ENCODE measurements at places on chromosomes 1 and 21.

GRCh38 chr1:78095593-78095992 is 49.8 kb downstream of the GIPC2 start:
- no peak for DNase-seq

DNA sequence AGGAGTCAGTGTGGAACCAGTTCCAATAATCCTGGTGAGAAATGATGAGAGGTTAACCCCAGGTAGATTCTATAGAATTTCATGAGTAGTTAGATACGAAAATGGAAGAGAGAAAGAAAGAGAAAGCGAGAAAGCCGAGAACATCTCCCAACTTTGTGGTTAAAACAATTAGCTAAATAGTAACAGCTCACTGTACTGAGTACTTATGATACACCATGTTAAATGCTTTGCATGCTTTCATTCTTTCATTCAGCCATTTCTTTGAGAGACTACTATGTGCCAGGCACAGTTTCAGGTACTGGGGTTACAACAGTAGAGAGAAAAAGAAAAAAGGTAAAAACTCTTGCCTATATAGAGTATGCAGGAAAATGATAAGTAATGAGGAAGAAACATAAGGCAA is 109.7 kb upstream of the SYT6 start:
- no peak for DNase-seq

DNA sequence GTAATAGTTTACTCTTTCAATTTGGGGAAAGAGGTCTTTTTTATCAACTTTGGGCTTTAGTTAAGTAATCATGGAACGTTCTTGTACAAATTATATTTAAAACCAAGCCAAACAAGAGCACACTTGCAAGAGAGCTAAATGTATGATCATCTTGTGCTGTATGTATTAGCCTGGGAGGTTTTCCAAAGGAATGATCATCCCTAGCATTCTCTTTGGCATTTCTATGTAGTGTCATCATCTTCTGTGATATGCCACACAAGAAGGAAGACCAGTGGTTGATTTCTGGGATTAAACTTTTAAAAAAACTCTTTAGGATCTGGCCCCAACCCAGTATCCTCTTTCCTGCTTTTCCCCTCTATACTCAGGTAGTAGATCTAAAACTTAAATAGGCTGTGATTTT is 38.4 kb upstream of the KCNQ4 start:
- DNase-seq = no peak

DNA sequence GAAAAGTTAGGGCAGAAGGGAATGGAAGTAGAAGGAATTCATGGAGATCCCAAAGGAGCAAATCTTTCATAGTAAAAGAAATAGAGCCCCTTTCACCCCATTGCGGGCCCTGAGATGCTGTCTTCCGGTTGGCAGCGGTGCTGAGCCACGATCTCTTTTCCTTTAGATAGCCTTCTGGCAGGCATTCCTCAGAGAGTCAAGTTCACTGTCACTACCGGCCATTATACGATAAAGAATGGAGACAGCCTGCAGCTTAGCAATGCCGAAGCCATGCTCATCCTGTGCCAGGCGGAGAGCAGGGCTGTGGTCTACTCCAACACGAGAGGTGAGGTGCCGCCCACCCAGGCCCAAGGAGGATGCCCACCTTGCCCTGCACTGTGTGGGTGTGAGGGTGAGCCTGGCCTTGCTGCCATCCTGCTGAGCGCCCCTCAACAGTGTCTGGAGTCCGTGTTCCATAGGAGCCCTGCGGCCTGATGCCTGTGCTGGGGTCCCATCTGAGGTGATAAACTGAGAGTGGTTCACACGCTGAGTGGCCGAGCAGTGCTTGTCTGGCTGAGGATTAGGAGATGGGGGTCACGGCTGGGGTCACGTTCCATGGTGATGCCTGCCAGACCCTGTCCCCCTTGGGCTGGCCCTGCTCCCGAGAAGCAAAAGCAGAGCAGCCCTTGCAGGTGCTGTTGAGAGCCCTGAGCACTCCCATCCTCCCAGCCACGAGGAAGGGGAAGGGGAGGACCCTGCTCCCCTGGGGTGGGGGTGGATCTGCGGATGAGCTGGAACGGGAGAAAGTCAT is 20.4 kb upstream of the PWP2 start:
- no peak for DNase-seq

DNA sequence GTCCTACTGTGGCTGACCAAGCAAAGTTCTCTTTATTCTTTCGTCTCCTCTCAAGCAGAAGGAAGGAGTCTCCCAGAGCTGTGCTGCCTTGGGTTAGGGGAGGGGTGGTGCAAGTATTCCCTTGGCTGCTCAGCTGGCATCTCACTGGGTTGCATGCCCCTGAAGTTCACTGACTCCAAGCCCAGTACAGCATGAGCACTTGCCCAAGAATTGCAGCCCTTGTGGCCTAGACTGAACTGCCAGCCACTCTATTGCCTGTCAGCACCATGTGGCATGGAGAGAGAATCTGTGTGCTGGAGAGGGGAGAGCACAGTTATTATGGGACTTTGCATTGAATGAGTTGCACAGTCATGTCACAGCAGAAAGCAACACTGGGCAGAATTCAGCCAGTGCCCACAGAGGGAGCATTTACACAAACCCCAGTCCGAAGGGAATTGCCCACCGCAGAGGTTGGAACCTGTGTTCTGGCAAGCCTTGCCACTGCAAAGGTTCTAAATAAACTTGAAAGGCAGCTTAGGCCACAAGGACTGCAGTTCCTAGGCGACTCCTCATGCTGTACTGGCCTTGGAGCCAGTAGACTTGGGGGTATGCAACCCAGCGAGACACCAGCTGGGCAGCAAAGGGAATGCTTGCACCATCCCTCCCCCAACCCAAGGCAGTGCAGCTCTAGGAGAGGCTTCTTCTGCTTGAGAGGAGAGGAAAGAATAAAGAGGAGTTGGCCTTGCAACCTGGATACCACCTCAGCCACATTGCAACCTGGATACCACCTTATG is 28.8 kb downstream of the DR1 start:
- no peak for DNase-seq

DNA sequence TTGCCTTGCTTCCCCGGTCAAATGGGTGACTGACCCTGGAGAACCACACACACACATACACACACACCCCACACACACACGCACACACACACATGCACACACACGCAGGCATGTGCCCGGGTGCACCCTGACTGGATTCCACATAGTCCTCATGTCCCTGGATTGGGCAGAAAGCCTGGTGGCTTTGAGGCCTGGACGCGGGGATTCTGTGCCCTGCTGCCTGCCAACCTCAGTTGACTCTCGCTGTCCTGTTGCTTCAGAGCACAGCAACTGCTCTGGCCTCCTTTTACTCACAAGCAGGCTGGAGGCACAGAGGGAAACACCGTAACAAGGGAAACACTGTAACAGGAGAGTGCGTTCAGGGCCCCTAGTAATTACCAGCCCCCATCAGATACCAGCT is 6.4 kb downstream of the RORC start:
- DNase-seq = no peak

DNA sequence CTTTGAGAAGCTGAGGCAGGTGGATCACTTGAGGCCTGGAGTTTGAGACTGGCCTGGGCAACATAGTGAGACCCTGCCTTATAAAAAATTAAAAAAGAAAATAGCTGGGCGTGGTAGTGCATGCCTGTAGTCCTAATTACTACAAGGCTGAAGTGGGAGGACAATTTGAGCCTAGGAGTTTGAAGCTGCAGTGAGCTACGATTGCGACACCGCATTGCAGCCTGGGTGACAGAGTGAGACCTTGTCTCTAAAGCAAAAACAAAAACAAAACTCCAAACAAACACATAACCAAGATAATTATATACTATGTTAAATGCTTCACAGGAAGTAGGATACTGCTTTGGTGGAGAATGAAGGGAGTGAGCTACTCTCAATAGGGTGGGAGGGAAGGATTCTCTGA is 5.4 kb upstream of the PAFAH2 start:
- no peak for DNase-seq

- DNase-seq = no peak
These were observed 236.9 kb upstream of the VAMP3 start for GRCh38 chr1:7534061-7534825.

- no peak for DNase-seq
These were observed 260.5 kb downstream of the DYRK1A start for GRCh38 chr21:37627074-37627473.

GRCh38 chr1:235045034-235045690 is 83.5 kb downstream of the TOMM20 start:
- DNase-seq = no peak

- DNase-seq = no peak
These were observed 66.8 kb downstream of the OBSCN start for GRCh38 chr1:228274452-228275178.

GRCh38 chr1:116287341-116288200 is 85.5 kb upstream of the ATP1A1 start:
- no peak for DNase-seq

DNA sequence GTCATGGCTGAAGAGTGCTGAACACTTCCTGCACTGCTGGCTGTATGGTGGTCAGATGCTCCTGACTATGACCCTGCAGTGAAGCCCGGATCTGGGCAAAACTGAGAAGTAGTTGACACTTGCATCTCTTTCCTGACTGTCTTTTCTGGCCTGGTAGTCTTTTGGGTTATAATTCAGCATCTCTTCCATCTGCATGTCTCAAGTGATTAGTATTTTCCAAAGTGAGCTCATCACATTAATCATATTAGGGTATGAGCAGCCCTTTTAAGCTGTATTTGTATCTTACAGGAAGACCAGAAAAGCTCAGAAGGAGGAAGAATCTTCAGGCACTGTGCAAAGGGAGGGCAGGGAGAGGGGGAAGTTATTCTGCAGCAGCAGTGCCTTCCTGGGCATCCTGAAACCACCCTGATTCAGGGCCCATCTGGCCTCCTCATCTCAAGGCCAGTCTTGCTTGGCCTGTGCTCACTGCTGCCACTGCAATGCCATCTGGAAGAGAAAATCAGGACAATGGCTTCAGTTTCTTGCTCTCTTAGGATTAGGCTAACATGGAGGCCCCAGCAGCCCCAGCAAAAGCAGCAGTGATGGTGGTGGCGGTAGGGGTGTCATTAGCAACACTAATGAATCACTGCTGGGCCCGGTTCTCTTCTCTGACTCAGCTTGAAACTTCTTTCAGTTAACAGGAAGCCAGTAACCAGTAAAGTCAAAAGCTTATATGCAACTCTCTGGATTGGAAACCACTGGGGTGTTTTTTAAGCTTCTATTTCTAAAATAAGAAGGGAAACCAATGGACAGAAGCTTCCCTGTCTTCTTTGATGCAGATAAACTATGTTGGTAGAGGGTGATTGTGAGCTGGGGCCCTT is 63.3 kb upstream of the WDR26 start:
- peak; percentile 50 for DNase-seq

GRCh38 chr1:20948101-20948500 is 161.0 kb upstream of the HP1BP3 start:
- no peak for DNase-seq

- DNase-seq = no peak
These were observed 7.3 kb downstream of the CRYZL1 start for GRCh38 chr21:33634254-33634653.

DNA sequence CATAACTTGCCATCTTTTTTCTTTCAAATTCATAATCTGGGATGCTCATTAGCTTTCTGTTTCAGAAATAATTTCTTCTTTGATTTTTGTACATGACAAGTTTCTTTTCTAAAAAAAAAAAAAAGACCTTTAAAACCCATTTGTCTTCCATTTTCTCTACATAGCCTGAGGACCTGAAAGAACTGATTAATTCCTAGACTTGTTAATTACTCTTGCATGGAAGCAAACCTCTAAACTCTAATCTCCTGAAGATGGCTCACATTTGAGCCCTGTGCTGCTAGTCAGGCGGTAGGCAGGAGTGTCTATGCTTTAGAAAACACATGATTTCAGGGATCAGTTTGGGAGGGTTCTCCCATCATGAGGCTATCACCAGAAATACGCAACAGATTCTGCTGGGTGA is 152.0 kb downstream of the KAZN start:
- no peak for DNase-seq

GRCh38 chr1:33842348-33842747 is 21.5 kb upstream of the HMGB4 start:
- DNase-seq = no peak

- no peak for DNase-seq
These were observed 77.3 kb upstream of the GALNT2 start for GRCh38 chr1:229989591-229990248.

GRCh38 chr1:10765304-10765703 is 31.1 kb downstream of the CASZ1 start:
- no peak for DNase-seq

DNA sequence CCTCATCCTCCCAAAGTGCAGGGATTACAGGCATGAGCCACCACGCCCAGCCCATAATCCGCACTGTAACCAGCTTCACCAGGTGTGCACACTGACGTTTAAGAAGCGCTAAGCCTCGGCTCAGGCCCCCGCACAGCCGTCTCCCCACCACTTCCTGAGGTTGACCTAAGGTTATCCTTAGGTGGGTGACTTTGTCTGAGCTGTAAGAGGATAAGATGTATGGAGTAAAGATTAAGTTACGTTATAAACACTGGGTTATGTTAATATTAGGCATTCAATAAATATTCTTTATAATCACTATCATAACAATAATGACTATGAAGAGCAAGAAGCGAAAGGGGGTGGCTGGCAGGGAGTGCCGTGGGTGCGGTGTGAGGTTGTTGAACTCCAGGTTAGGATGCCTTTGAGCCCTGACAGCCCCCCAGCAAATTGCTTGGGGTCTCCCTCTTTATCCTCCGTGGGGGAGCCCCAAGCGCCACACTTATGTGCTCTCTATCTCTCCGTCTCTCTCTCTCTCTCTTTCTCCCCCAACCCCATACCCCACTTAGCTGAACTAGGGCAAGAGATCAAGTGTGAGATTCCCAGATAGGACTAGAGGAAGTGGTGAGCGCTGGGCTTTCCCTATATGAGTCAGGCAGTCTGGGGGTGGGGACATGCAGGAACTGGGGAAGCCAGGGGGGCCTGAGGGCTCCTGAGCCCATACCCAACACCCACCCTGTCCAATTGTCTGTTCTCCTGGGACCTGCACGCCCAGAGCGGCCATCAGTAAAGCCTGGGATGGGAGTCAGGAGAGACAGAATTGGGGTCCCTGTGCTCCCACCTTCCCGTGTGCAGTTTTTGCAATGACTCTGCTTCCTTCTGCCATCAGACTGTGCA is 7.6 kb downstream of the EFHD2 start:
- DNase-seq = peak; percentile 78

GRCh38 chr1:36083635-36084496 is at the start of gene TEKT2:
Gene TEKT2 (plus strand): TSS chr1:36084094. CDS start chr1:36084922, 828 bp downstream.
- no peak for DNase-seq

DNA sequence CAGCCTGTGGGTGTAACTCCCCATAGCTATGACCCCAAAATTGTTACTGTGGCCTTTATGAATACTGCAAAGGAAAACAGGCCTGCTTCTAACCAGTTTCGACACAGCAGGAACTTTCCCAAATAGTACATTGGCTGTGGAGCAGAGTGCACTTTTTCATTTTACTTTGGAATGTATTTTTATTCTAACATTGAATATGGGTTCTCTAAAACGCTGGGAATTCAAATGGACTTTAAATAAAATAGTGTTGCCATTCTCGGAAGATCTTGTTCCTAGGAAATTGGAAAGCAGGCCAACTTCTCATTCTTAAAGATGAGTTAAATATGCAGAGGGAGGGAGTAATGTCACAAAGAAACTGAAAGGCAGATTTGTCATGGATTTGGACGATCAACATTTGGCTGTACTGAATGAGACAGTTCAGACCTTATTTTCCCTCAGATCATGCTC is 39.6 kb upstream of the ARHGAP29 start:
- DNase-seq = no peak

GRCh38 chr1:241440904-241441303 is 78.7 kb downstream of the FH start:
- no peak for DNase-seq
